ENCODE measurements at places on chromosomes 1 and 21.

DNA sequence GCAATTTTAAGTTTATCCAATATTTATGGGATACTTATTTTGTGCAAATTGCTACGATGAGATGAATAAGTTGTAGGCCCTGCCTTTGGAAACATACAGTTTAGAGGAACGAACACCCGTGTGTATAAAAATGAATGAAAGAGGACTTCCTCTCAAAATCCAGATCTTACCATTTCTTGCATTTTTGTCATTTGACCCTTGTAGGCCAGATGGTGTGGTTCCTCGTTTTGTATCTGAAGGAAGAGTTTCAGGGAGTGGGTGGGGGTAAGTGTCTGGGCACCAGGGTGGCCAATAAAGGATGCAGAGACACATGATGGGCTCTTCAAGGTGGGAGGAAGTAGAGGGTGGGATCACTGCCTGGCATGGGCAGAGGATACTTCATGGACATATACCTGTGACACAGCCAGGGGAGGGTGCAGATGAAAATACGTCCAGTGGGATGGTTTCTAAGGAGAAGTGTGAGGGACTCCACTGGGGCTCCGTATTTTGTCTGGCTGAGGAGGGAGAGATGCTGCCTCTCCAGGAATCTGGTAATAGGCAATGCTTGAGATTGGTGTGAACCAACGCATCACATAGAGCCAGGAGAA is 14.4 kb downstream of the MAPKAPK2 start:
- no peak for DNase-seq

- DNase-seq = no peak
Measured at GRCh38 chr21:32132881-32133280, 146.0 kb downstream of the MIS18A start.

DNA sequence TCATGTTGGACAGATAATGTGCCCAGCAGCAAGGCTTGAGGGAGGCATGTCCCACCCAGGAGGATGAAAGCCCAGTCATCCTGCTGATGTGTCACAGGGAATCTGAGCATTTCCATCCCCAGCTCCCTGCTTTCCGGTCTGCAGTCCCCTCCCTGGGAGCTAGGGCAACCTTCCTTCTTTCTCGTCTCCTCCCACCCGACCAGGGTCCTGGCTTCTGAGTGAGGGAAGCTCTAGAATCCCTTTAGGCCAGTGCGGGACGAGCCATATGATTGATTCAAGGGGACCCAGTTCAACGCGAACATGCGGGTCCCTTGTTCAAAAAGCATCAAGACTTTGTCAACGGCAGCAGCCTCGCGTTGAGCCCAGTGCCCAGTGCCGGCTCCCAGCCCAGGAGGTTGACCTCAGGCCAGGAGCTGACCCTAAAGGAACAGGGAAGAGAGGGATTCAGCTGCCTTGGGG is 96.7 kb upstream of the TMPRSS2 start:
- no peak for DNase-seq

DNA sequence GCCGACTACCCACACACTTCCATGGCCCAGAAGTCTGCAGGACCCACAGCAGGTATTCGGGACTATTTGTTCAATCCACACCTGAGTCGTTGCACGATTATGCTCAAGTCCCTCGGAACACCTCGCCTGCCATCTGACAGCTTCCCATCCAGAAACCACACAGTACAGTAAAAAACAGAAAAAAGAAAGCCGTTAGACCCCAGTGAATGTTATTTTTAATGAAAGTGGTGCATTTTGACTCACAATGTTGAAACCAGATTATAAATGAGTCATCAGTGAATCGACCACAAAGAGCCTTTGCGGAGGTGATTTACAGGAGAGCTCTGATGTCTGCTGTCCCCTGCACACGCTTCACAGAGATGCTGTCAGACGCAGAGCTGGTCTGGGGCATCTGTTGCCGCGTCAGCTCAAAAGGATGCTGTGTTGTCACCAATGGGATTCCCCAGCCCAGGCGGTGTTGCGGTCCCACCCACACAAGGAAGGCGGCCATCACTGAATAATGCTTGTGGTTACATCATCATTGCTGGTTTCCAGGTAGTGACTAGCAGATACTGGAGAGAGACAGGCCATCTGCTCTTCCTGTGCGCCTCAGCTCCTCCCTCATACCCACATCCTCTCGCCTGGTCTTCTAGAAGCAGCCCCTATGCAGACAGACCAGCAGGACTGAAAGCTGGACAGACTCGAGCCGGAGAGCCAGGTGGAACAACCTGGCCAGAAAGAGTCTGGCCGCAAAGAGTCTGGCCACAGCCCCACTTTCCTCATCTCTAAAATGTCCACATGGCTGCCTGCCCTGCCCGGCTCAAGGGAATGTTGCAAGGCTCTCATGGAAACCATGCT is 116.8 kb downstream of the TOMM20 start:
- DNase-seq = peak; percentile 100

- DNase-seq = peak; percentile 39
Measured at GRCh38 chr1:154141240-154141639, 13.6 kb downstream of the NUP210L start.

DNA sequence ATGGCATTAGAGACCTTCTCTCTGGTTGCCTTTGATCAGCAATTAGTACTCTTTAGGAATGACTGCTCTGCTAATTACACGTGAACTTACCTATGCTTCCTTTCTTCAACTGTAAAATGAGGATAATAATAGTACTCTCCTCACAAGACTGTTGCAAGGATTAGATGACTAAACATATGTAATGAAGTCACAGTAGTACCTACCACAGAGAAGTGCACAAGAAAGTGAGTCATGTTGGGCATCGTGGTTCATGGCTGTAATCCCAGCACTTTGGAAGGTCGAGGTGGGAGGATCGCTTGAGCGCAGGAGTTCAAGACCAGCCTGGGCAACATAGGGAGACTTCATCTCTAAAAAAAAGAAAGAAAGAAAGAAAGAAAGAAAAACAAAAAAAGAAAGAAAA is 68.1 kb upstream of the AK4 start:
- DNase-seq = peak; percentile 84

DNA sequence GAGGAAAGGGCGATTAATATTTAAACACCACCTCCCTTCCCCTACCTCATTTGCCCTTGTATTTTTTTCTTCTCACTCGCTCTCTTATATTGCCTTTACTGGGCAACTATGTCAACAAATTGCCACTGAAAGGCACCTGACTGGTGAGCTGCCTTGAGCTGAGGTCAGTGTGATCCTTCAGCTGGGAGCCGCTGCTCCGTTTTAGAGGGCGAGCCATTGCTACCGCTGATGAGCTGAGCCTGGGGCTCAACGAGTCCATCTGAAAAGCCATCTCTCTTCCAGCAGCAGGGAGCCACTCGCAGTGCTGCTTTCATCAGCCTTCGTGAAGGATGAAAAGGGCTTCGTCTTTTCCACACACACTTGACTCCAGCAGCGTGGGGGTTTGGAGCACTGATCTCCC is 108.0 kb upstream of the KIF26B start:
- DNase-seq = no peak

GRCh38 chr21:46048926-46049889 is 48.7 kb upstream of the COL6A2 start:
- peak; percentile 100 for DNase-seq

GRCh38 chr1:201608635-201609395 is 69.9 kb downstream of the NAV1 start:
- DNase-seq = no peak

- no peak for DNase-seq
Measured at GRCh38 chr1:161179698-161180097, 2.4 kb upstream of the B4GALT3 start.

- DNase-seq = no peak
Measured at GRCh38 chr1:6981595-6981994, 196.3 kb downstream of the CAMTA1 start.

- peak; percentile 52 for DNase-seq
Measured at GRCh38 chr1:63127376-63127775, 195.0 kb upstream of the FOXD3 start.

DNA sequence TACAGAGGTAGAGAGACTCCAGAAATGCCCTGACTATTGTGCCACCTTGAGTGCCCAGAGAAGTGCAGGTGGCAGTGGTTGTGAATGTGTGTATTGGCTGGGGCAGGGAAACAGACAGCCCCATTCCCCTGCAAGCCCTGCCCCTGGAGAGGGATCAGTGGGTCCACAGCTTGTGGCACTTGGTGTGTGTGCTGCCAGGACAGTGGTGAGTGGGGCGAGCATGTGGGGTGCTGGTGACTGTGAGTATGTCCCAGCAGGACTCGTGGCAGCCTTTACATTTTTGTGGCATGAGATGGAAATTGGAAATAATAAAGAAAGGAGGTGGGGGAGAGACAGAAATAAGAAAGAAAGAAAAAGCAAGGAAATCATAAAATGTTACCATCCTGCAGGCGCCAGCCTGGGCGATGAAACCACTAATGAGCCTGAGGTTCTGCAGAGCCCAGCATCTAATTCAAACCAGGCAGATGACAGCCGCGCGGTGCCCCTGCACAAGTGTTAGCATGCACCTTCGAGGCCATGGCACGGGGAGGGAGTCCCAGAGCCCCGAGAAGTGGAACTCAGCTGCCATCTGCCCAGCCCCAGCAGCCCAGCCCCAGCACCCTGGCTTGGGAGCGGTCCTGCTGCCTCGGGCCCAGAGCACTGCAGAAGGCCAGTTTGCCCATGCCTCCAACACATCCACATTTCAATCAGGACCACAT is 49.1 kb upstream of the ZBTB40 start:
- no peak for DNase-seq

DNA sequence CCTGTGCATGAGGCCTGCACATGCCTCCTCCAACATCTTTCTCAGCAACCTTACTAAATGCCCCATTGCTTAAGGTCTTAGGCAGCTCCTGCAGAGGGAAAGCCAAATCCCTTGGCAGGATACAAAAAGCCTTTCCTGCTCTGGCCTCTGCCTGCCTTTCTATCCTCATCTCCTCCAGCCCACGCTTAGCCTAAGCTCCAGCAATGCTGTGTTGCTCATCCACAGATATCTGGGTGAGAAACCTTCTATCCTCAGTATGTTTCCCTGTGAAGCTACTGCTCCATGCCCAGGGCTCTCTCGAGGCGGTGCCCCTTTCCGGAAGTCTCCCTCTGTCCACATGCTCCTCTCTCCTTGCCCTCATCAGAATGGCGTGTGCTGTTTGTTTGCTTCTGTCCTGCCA is 37.0 kb upstream of the CCSAP start:
- peak; percentile 11 for DNase-seq

GRCh38 chr1:199298825-199299224 is 660.0 kb downstream of the PTPRC start:
- peak; percentile 56 for DNase-seq

DNA sequence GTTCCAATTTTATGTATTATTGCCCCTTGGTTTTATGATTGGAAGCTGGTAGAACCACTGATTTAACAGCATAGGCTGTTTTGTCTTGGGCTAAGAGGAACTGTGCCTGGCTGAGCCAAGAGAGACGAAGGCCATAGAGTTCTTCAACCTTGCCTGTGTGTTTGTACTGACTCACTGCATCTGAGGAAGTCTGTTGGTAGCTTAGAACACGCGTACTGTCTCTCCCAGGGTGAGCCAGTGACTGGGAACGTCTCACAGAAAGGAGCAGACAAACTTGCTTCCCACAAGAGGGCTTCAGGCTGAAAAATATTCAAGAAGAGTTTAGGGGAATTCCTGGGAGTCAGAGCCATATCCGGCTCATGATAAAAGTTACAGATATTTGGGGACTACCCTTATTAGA is 14.9 kb downstream of the TMEM51 start:
- peak; percentile 90 for DNase-seq

GRCh38 chr1:200979574-200980451 is 43.7 kb downstream of the KIF21B start:
- peak; percentile 19 for DNase-seq

DNA sequence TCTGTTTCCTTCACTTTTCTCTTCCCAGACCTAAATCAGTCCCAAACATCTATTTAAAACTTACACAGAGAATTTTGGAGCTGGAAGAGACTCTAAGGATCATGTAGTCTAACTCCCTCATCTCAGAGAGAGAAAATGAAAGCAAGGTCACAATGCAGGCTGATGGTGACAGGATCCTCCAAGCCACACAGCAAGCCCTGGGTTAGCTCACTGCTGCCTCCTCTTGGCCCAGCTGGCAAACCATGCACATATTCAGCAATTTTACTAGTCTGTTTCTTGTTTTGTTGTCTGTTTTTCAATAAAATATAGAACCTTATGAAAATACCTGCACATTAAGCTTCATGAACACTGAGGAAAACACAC is 27.7 kb upstream of the LY9 start:
- DNase-seq = no peak

DNA sequence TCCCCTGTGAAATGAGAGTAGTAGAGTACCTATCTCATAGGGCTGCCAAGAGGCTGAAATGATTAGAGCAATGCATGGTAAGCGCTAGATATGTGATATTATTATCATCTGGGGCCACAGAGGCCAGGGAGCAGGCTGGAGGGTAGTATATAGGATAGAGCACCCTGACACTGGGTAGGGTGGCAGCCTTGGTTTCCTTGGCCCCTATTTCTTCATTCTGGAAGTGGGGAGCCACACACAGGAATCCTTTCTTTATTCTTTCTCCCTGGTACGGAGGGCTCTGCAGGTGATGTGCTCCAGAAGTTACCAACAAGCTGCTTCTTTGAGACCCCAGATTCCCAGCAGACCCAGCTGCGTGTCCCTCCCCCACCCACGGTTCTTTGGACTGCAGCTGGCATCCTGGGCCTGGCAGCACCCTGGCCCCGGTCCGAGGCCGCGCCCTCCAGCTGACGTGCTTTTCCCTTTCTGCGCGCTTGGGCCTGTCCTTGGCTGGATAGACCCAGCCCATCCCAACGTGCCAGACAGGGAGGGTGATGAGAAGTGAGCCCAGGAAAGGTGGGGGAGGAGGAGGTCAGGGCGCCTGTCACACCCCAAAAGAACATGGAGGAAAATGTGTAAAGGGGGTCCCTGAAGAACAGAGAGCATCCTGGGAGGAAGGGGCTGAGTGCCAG is 18.2 kb downstream of the INAVA start:
- DNase-seq = no peak

DNA sequence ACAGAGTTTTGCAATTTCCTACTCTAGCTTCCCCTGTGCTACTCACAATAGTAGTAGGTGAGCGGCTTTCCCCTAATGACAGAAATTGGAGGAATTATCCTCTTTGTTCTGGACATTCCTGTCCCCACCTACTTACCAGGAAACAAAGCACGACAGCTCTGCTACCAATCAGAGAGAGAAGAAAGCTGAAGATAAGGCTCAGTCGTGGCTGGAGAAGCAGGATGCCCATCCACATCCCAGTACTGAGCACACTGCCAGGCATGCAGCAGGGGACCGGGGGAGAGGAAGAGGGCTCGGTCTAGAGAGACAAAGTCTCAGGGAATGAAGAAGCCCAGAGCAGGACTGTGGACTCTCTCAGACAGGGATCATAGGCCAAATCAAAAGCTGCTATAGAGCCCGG is 134.1 kb upstream of the KRTAP19-8 start:
- DNase-seq = no peak

- DNase-seq = no peak
Measured at GRCh38 chr1:53176452-53177208, 20.0 kb upstream of the CPT2 start.

DNA sequence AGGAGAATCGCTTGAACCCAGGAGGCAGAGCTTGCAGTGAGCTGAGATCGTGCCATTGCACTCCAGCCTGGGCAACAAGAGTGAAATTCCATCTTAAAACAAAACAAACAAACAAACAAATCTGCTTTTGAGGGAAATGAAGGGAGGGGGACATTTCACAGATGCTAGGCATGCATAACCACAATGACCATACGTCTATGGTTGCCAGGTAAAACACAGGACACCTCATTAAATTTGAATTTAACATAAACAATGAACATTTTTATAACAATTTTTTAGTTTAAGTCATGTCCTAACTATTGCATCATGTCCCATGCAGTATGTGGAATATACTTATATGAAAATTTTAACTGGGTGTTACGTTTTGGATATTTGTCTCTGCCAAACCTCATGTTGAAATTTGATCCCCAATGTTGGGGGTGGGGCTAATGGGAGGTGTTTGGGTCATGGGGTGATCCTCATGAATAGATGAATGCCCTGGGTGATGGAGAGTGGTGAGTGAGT is 31.0 kb upstream of the ZBTB18 start:
- DNase-seq = peak; percentile 3

Measured in fibroblast of mammary gland (primary cell).